ENCODE measurements at places on chromosomes 4 and X.

DNA sequence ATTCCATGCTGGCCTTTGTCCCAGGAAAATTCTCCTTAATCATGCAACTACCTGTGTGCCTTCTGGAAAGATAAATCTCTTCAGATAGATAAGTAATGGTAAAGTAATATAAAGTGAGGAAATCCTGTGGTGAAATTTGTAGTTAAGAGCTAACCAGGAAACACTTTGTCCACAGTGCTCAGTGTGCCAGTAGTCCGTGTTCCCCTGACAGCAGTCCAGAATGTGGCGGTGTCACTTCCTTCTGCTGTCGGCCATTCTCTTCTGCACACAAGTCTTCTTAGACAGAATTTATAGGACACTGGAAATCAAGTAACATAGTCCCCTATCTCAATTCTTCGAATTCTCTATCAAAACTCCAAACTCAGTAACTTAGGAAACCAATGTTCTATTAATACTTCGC is 5.7 kb upstream of the CXXC4 start:
- no peak for DNase-seq

GRCh38 chrX:102968216-102968615 is 31.1 kb downstream of the RAB40AL start:
- DNase-seq, result no peak

GRCh38 chr4:124450851-124451250 is 261.7 kb downstream of the ANKRD50 start:
- no peak for DNase-seq

GRCh38 chrX:129230850-129231512 is 292.3 kb downstream of the SMARCA1 start:
- DNase-seq, result no peak

All from GM06990 (cell line).